ENCODE measurements at places on chromosomes 12 and 14.

- no peak for DNase-seq
Observed at GRCh38 chr14:102770147-102771123, 6.8 kb upstream of the TRAF3 start.

GRCh38 chr14:58844544-58844943, 206.8 kb downstream of the DACT1 start:
- DNase-seq, result no peak

- no peak for DNase-seq
Observed at GRCh38 chr12:11524446-11524845, 125.0 kb upstream of the ETV6 start.

GRCh38 chr12:105026411-105026810, 40.3 kb downstream of the NOPCHAP1 start:
- DNase-seq, result no peak

- DNase-seq, result no peak
Observed at GRCh38 chr14:33686218-33686617, 264.7 kb downstream of the EGLN3 start.

GRCh38 chr12:102051431-102051965, 10.3 kb downstream of the WASHC3 start:
- no peak for DNase-seq

DNA sequence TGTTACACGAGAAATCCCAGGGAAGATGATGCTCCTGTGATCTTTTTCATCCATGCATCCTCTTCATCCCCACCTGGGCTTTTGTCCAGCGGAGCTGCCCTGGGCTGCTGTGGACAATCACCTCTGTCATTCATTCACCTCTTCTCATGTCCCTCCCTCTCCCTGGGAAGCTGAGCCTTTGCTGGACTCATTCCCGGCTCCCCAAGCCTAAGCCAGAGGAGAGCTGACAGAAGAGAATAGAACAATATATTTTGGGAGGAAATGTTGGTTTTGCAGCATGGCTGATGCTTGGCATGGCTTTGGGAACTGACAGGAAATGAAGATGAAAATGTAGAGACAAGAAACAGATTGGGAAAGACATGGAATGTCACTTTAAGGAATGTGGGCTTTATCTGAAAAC, 177.4 kb downstream of the DICER1 start:
- no peak for DNase-seq

- DNase-seq, result no peak
Observed at GRCh38 chr14:77529213-77529612, 30.6 kb upstream of the ISM2 start.

All from activated CD4-positive, alpha-beta T cell treated with anti-CD3 and anti-CD28 coated beads, Interleukin-2, amount 50 U/mL, for 4 hours (primary cell).